Non-pigmented ciliary epithelial cell (primary cell): ENCODE measurements at places on chromosomes 16 and 17.

DNA sequence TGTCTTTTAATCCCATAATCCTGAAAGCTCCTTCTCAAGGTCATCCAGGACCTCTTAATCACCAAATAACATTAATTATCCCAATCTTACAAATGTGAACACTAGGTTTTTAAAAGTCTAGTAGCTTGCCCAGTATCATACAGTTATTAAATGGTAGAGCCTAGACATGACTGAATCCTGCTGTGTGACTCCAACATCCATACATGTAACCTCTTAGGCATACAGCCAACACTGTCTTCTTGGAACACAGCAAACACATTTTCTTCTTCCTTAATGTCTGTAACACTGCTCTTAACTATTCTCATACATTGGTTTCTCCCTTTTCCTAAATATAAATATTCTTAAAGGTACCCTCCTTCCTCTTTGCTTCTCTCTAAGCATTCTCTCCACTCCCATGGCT, 13.7 kb downstream of the BRIP1 start:
- DNase-seq, result no peak

DNA sequence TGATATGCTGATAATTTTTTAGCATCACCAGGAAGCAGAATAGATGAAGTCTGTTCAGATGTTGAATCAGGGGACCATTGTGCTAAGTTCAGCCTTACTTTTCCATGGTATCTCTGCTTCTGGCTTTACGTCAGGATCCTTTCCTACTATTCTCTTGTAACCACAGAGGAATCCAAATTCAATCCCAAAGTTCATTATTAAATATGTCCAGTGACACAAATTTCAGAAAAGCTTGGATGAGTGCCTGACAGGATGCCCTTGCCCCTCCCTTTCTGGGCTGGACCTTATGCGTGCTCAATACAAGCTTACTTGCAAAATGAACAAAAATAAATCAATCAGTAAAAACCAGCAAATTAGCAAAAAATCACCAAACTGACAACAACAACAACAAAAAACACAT, 37.6 kb upstream of the ADORA2B start:
- DNase-seq, result no peak

- DNase-seq, result no peak
These were observed 19.0 kb downstream of the UNKL start for GRCh38 chr16:1395444-1396031.

DNA sequence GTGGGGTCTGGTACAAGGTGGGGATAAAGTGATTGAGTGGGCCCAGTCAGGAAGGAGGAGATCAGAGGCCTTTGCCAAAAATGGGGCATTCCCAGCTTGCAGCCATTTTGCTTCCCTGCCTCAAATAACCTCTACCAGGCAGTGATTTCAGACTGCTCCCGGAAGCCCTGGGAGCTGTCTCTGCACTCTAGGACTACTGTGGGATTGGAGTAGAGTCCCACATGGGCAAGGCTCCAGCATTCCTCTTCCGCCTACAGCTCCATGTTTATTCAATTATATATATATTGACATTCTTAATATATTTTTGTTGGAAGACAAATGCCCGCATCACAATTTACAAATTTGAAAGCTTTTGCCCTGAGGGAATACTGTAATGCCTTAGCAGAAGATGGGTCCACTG, 13.5 kb downstream of the SUPT6H start:
- peak; percentile 6 for DNase-seq

- DNase-seq, result no peak
These were observed 14.0 kb upstream of the EMP2 start for GRCh38 chr16:10594312-10594950.

GRCh38 chr16:30090610-30091331, 953 bp downstream of the TBX6 start:
- DNase-seq, result no peak

DNA sequence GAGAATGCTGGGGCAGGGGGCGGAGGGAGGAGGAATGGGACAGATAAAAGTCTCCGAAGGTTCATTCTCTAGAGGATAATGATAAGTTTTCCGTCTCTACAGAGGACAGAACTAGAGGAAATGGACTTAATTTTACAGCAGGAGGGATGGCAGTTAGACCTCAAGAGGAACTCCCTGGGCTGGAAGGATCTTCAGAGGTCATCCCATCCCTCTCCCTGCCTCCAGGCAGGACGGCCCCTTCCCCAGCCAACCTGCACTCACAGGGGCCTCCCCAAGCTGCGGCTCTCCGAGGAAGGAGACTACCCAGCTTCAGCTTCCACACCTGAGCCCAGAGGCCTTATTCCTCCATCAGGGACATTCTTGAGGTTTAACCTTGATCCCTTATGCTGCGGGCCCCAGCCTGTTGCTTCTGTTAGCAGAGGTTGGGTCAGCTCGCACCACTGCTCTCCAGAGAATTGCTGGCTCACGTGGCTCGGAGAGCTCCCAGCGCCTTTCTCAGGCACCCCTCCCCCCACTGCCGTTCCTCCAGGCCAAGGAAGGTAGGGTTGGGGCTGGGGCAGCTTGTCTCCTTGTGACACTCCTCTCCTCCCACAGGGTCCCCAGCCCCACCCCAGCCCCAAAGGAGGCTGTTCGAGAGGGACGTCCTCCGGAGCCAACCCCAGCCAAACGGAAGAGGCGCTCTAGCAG, 8.5 kb downstream of the ELOB start:
- no peak for DNase-seq

DNA sequence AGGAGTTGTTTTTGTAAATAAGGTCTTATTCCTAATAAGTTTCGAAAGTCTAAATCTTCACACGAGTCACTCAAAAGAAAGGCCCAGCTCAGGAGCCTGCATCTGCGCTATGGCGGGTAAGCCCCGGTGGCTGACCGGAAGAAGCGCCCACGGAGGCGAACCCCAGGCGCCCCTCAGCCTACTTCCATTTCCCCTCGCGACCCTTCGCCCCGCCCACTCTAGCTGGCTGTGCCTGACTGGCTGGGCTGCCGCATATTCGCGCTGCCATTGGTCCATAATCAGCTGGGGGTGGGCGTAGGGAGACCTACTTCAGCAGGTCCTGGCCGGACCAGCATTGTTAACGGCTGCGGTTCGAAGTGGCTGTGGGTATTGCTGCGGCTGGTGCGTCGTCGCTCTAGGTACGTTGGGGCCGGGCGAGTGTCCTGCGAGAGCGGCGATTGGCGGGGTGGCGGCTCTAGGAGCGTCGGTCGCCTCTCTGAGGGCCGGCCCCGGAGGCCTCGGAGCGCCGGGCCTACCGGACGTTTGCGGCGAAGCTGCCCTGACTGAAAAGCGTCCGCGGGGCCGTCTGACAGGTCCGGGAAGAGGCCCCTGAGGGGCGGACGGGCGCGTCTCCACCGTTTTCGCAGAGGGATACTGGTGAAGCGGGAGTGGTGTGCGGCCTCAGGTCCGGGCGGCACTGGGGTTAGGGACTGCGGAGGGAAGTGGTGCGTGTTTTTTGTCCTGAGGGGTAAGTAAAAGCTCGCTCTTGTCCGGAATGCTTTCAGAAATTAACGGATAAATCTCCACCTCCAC, at the start of gene ATF7IP2:
TSS of gene ATF7IP2 (plus strand) at position 337 of the 792 bp plus-strand sequence. CDS start 44,560 bp downstream, outside the sequence.
- DNase-seq, result peak; percentile 64

- DNase-seq, result no peak
These were observed 370.8 kb downstream of the SNX29 start for GRCh38 chr16:12347365-12347764.

GRCh38 chr16:6822041-6822440, 510.6 kb upstream of the RBFOX1 start:
- DNase-seq, result no peak
